ENCODE measurements at places on chromosomes 2 and 18. TPM values are rescaled to one million over a fixed set of nuclear protein-coding genes. Genes with fewer than 3 reads are reported as not detected.

GRCh38 chr18:74444104-74444503, 13.0 kb downstream of the DIPK1C start:
- DNase-seq, result no peak

DNA sequence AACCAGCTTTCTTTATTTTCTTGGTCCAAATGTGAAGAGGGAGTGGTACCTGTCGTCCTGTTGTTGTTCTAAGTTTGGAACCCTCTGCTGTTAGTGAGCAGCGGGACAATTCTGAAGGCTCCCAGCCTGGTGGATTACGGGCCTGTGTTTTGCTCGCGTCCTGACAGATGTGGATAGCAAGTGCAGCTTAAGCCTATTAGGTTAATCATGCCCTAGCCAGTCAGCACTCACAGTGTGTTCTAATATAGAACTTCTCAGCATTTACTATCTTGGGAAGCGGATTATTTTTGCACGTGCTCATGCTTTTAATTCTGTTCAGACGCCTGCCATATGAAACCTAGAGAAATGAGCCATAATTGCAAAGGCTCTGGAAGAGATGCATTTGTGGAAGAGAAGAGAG, at the start of gene PCARE:
TSS of gene PCARE (minus strand) at position 113 of the 400 bp plus-strand sequence. CDS start 262 bp downstream, outside the sequence.
- no peak for DNase-seq

SIGLEC15 gene
- total RNA-seq, result not detected

DNA sequence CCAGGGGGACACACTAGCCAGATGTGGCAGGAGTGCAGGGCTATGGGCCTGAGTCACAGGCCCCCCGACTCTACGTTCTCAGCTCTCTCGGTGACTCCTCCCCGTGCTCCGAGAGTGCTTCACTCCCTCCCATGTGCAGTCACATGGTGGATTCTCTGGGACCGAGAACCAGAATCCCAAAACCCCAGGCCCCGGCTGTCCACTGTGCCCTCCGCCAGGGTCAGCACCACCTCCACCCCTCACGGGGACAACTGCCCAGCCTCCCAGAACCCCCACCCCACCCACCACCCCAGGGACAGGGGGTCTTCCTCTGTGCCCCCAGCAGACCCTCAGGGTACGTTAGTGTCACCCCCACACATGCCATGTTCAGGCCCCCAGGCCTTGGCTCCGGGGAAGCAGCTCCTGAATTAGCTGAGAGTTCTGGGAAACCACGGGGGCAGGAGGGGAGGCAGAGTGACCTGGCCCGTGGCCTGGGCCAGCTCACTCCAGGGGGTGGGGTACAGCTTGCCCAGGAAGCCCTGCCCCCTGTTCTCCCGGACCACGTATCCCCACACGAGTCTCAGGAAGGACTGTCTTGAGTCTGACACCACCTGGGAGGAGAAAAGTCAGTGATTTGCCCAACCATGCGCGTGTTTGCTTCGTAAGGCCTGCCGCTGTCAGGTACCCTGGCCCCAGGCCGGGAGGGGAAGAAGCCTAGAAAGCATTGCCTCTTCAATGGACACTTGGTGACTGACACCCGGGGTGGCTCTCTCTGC, 4.4 kb downstream of the RAMP1 start:
- no peak for DNase-seq

SPIRE1 gene
- 59.5 TPM for total RNA-seq

- DNase-seq, result no peak
Measured at GRCh38 chr2:16156411-16156810, 216.1 kb downstream of the MYCN start.

FAM136A gene
- 22.8 TPM for total RNA-seq

- no peak for DNase-seq
Measured at GRCh38 chr2:120452945-120453634, 107.2 kb downstream of the INHBB start.

GRCh38 chr2:82650038-82650437, 1809.0 kb downstream of the SUCLG1 start:
- DNase-seq, result no peak

GRCh38 chr2:5385596-5385995, 306.6 kb upstream of the SOX11 start:
- no peak for DNase-seq

Data from upper lobe of left lung (tissue), 6 donors.